ENCODE measurements at places on chromosomes 4 and X.

DNA sequence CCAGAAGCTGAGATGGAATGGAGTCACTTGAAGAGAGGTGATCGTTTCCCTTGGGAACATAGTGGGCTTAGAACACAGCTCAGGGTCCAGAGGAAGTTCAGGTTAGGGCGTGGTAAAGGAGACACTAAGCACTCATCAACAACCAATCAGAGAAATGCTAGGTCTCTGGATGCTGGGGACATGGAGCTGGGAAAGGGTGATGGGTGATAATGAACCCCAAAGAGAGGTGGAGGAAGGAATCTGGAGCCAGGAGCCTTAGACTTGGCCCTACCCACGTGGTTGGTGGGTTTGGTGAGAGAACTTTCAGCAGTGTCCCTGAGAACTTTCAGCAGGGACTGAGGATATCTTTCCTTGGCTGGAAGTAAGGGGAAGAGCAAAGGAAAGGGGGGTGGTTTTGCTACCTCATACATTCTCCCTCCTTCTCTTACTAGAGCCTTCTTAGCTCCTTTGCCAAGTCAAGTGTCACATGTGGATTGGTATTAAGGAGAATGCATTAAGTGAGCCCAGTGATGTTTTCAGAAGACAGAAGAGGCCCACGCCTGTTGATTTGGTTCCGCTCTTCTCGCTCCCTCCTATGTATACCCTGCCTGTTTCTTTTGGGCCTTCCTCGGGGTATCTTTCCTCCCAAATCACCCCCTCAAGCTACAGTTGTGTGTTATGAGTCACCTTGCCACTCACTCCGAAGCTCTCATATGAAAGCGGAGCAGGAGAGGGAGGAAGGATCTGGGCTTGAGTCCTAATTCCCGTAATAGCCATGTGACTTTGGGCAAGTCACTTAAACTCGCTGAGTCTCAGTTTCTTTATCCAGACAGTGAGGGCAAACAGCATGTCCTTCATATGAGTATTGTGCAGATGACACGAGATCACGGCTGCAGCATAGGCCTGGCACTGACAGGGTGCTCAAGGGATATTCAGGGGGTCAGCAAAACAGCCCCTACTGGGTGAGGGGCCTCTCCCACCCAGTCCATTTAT, 63.1 kb downstream of the TSC22D3 start:
- DNase-seq, result no peak

DNA sequence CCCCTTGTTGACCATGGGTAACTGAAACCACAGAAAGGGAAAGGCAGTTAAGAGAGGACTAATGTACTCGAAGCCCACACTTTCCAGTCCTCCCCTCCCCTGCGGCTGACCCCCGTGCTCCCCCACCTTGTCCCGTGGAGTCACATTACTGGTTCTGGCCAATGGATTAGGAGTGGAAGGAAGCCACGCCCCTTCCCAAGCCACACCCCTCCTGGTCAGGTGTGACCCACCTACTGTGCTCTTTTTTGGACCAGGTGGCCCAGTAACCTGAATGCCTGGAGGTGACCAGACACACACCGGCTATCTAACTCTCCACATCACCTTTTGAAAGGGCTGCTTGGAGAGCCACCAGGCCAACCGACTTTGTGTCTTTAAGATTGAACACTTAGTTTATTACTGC, 109.3 kb upstream of the MSX1 start:
- DNase-seq, result no peak

DNA sequence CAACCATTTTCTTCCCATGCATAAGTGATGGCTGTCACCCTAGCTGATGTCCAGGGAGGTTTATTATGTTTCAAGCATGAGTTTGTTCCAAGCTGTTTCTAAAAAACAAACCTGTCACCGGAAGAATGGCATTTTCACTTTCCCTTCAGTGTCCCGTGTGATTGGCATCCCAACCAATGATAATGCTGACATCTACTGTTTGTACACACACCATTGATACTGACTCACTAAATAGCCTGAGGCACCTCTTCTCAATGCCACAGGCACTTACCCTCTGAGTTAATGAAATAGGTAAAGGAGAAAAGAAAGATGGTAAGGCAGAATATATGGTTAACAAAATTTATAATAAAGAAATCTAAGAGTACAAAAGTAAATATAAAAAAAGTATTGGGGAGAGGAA, 23.1 kb upstream of the VCX2 start:
- DNase-seq, result no peak

DNA sequence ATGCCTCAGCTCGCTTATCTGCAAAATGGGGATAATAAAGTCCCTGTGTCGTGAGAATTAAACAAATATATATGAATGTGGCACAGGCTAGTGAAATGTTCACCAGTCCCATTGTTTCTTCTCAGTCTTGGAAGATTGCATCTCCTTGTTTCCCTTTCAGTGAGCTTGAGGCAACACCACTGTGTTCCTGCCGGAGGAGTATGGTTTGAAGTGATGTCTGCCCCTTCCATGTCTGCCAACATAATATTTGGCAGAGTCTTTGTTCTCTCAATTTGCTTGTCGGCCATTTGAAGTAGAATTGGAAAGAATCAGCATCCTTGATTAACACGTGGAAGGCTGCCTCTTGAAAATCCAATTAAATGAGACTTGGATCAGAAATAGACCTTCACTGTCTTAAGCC, 1088.5 kb upstream of the INTU start:
- no peak for DNase-seq

GRCh38 chrX:49250578-49250977, 13.9 kb downstream of the FOXP3 start:
- no peak for DNase-seq

DNA sequence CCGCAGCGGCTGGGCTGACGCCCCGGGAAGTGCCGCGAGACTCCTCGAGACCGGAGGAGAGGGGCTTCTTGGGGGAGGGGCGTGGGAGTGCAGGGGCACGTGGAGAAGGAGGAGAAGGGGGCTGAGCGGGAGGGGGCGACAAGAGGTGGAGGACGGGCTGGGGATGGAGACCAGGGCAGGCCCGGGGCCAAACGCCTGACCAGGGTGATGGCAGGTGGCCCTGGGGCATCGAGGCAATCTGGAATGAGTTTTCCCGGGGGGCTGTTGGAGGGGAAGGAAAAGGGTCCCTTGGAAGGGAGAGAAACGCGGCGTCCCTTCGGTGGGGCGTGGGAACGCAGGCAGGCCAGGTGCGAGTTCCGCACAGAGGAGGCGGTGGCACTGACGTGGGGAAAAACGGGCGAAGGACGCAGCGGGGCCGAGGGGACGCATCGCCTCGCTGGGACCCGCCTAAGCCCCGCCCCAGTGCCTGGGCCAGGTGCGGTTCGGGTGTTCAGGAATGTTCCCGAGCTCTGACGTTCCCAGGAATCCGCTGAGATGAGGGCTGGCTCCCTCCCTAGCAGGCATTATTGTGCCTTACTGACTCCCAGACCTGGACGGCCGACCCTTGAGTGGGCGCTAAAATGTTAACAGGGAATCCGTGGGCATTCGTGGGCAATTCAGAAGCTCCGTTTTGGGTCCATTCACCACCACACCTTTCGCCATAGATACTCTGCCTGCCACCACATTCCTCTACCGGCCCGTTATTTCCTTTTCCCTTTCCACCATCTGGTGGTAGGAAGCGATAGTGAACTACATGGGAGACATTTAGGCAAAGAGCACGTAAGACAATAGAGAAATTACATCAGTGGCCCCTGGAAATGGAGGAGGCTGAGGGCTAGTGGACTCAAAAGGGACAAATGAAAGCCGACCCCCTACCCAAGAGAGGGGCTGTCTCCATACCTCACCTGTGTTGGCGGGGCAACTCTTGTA, 795 bp upstream of the SH3KBP1 start:
- no peak for DNase-seq

- DNase-seq, result no peak
Observed at GRCh38 chr4:2011583-2011982, 2.8 kb upstream of the NELFA start.

GRCh38 chrX:10399043-10399741, 221.2 kb downstream of the MID1 start:
- no peak for DNase-seq

DNA sequence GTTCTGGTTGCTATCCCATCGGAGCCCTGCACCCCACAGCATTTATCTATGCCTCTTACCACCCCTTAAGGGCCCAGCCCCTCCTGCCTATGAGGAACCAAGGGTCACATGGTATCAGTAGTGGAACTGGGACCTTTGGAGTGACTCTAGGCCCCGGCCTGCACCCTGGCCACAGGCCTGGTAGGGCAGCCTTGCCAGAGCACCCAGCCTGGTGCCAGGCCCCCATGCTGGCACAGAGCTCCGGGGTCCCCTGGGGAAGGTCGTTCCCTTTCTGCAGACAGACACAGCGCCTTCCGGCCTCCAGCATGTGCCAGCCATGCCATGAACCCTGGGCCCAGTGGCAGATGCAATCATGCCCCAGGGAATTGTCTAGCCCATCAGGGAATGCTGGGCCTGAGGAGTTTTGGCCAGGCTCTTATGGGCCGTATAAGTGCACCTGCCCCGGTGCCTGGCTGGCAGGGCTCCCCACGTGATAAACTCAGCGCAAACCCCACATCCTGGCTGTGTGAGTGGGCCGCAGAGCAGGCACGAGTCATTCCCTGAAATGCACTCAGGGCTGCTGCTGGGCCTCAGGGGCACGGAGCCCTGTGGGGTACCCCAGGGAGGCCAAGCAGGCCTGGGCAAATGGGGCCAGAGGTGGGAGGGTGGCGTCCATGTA, 19.8 kb upstream of the ADD1 start:
- no peak for DNase-seq

- DNase-seq, result no peak
Observed at GRCh38 chr4:176957353-176958118, 164.8 kb upstream of the VEGFC start.

DNA sequence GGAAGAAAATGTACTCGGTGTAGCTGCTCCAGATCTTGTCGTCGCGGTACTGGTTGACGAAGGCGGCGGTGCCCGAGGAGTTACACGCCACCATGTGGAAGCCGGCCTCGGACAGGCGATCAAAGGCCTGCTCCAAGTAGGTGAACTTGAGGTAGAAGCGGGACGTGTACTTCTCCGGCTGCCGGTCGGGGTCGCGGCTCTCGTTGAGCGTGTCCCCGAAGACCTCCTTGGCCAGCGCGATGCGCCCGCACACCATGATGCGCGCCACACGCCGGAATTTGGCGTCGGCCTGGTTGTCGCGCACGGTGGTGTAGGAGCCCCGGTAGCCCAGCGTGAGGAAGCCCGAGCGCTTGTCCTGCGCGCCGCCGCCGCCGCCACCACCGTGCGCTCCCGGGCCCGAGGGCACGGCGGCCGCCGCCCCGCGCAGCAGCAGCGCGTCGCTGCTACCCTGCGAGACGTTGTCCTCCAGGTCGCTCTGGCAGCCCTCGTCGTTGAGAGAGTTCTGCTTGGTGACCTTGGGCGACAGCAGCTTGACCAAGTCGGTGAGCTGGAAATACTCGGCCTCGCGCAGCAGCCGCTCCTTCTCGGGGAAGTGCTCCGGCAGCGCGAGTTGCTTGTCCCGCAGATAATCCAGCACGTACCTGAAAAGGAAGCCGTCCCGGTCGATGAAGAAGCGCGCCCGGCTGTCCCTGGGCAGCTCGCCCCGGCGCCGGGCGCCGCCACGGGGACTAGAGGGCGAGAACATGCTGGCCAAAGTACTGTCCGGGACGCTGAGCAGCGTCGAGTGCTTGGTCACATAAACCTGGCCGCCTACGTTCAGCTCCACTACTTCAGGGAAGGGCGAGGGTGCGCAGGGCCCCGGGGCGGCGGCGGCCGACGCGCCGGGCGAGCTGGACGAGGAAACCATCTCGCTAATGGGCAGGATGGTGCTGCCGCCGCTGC, 775 bp downstream of the KCTD8 start:
- DNase-seq, result no peak

DNA sequence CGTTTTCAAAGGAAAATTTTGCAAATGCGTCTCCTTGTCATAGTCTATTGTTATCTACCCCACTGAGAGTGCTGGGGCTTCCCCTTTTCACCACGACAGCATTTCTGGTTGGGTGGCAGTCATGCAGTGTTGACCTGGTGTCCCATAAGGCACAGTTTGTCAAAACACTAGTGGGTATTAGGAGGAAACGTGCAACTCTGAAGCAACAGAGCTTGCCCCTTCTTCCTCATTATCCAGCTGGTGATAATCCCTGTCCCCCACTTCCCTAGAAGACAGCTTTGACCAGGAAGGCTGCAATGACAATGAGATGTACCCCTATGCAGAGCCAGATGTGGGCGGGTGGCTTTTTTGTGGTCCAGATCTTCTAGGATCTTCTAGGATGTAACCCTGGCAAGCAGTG, 1.8 kb downstream of the TBC1D1 start:
- no peak for DNase-seq

- no peak for DNase-seq
Observed at GRCh38 chrX:142499992-142500391, 294.9 kb upstream of the MAGEC2 start.

- no peak for DNase-seq
Observed at GRCh38 chr4:139761461-139761860, 95.8 kb downstream of the MGST2 start.

GRCh38 chrX:136057567-136057966, 72.3 kb downstream of the SLC9A6 start:
- DNase-seq, result no peak

- no peak for DNase-seq
Observed at GRCh38 chr4:101414496-101414895, 67.2 kb upstream of the PPP3CA start.

- DNase-seq, result no peak
Observed at GRCh38 chr4:97558204-97558778, 585.0 kb downstream of the STPG2 start.

DNA sequence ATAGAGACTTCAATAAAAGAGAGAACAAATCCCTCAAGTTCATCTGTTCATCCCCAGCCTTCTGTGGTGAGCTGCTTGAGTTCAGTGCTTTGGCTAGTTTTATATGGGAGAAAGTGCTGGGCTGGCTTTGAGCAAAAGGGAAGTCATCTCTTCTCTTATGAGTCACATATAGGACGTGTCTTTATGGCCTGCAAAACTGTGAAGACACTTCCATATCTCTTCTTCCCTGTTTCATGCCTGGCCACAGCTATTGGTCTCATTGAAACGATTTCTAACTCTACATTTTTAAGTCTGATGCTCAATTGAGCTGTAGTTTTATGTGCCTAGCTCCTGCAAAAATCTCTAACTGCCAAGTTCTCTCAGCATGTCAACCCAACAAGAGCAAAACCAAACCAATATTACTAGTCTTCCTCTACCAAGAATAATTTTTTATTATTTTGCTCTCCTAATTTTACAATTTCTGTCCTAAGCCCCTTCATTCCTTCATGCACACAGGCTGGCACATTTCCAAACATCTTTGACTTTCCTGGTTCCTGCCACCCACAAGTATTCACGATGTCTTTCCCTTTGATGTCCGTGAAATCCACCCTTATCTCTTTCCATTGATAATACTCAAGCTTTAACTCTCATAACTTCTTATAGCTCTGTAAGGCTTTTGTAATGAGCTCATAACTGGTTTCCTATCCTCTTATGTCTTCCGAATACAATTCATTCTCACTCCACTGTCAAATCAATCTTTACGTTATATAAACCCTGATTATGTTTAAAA, 165.3 kb downstream of the BTC start:
- no peak for DNase-seq

- DNase-seq, result no peak
Observed at GRCh38 chrX:66036231-66036630, 3.6 kb downstream of the VSIG4 start.
